Activated T-cell treated with anti-CD3 and anti-CD28 coated beads, Interleukin-2, amount 50 U/mL, for 72 hours (primary cell): ENCODE measurements at places on chromosomes 13 and 19. TPM values are rescaled to one million over a fixed set of nuclear protein-coding genes. Genes with fewer than 3 reads are reported as not detected.

DNA sequence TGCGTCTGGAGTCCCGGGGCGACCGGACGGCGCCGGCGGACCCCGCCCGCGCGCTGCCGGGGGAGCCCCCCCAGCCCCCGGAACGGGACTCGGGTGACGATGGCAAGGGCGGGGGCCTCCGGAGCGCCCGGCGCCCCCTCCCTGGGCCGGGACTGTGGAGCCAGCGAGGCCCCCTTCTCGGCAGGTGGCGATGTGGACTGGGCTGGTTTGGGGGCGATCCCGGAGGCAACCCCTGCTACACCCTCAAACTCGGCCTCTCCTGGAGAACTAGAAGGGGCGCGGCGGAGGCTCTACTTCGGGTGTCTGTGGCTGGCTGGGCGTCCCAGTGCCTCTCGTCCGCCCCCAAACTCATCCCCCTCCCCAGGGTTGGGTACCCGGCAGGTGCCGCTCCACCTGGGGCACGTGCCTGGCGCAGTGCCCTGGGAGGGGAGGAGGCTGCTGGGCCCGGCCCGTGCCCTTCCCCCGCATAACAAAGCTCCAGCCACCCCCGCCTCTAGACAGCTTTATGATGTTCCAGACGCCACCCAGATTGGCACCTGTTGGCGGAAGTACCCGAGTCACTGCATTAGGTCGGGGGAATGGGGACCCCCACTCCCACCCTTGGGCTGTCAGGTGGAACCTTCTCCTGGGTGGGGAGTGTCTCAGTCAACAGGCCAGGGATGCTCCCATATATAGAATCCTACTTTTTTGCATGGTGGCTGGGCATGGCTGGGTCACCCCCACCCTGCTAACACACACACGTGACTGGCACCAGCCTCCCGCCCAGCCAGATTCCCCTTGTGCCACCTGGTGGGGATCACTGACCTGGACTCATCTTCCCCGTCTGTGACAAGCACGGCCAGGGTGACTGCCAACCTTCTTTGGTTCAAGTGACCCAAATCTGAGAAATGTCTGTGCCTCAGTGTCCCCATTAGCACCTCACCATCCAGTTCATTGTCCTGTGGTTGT lies 722 bp downstream of the PKN1 start:
- H3K4me1 ChIP-seq, result peaks cover 54% of the 10 kb centered on the region
- H3K27me3 ChIP-seq, result no peaks in the 10 kb centered on the region

PCP2 gene
- total RNA-seq, result 2.2 TPM

NLRP12 gene
- not detected for total RNA-seq

- H3K36me3 ChIP-seq, result peaks cover 6% of the 10 kb centered on the region
- peaks cover 26% of the 10 kb centered on the region for H3K4me1 ChIP-seq
- H3K4me3 ChIP-seq, result no peak overlapping the region
- H3K27me3 ChIP-seq, result no peaks in the 10 kb centered on the region
- no peak for DNase-seq
These were observed 29.2 kb downstream of the COG6 start for GRCh38 chr13:39684531-39685137.

GRCh38 chr19:3672993-3673392 lies 27.3 kb downstream of the PIP5K1C start:
- H3K27me3 ChIP-seq, result no peaks in the 10 kb centered on the region
- H3K27ac ChIP-seq, result peak overlapping the region; percentile 33
- peaks cover 3% of the 10 kb centered on the region for H3K36me3 ChIP-seq
- peaks cover 24% of the 10 kb centered on the region for H3K4me1 ChIP-seq

ZNF490 gene
- total RNA-seq, result 16.0 TPM

ZNF723 gene
- total RNA-seq, result not detected

- peaks cover 45% of the 10 kb centered on the region for H3K36me3 ChIP-seq
- H3K27ac ChIP-seq, result no peak overlapping the region
- H3K27me3 ChIP-seq, result no peaks in the 10 kb centered on the region
These were observed 11.3 kb upstream of the PLA2G4C start for GRCh38 chr19:48121909-48122371.

DNA sequence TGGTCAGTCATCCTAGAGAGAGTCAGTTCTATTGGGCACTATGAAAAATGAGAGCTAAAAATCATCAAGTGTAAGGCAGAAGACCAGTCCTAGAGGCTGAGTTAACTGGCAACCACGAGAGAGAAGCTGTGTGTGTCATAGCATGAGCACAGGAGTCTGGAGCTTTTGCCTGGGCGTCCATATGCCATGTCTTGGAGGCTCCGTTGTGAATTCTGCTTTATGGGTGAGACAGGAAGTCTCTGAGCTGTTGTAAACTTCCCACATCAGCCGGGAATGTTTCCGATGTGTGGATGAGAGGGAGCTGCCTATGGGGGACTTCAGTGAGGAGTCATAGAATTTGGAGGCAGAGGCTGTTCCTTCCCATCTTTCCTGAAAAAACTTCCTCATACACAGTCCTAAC lies 120.0 kb downstream of the ITGBL1 start:
- no peaks in the 10 kb centered on the region for H3K36me3 ChIP-seq
- no peak overlapping the region for H3K27ac ChIP-seq
- DNase-seq, result no peak
- H3K4me3 ChIP-seq, result no peak overlapping the region
- H3K4me1 ChIP-seq, result no peaks in the 10 kb centered on the region
- H3K27me3 ChIP-seq, result no peaks in the 10 kb centered on the region

DNA sequence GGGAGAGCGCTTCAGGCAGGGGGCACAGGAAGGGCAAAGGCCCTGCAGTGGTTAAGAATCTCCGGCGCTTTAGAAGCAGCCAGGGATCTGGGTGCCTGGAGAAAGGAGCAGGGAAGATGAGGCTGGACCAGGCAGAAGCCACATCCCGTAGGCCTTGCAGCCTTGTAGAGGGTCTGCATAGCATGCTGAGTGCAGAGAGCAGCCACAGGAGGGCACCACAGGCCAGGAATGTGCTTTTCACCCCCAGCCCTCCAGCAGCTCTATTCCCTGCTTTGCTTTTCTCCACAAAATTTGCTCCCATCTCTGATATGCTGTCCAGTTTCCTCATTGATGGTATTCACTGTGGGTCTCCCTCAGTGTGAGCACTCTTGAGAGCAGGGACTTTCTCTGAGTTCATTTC lies 5.7 kb downstream of the WDR62 start:
- no peak overlapping the region for H3K4me3 ChIP-seq
- no peaks in the 10 kb centered on the region for H3K27me3 ChIP-seq
- H3K4me1 ChIP-seq, result peaks cover 17% of the 10 kb centered on the region
- H3K36me3 ChIP-seq, result peaks cover 14% of the 10 kb centered on the region

- H3K4me1 ChIP-seq, result peaks cover 6% of the 10 kb centered on the region
- H3K4me3 ChIP-seq, result no peak overlapping the region
- H3K36me3 ChIP-seq, result peaks cover 1% of the 10 kb centered on the region
- peak overlapping the region; percentile 8 for H3K27ac ChIP-seq
- DNase-seq, result no peak
These were observed 130.0 kb downstream of the SIPA1L3 start for GRCh38 chr19:38036707-38037611.

GRK1 gene
- total RNA-seq, result not detected

DNA sequence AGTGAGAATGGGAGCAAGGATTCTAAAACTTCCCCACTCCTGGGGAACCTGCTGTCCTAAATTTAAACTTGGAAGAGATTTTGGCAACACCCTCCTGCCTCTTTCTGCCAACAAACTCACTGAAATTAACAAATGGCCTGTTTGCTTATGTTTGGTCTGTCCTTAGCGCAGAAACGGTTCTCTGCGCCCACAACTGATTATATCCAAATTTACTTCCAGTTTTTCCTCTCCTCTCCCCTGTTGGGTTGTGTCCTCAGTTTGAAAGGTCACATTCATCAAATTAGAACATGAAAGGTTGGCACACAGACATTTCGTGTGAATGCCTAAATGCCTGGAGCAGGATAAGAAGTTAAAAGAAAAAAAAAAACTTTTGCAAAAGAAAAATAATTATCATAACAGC lies 56.4 kb upstream of the MRI1 start:
- DNase-seq, result no peak
- no peak overlapping the region for H3K4me3 ChIP-seq
- no peak overlapping the region for H3K27ac ChIP-seq
- no peaks in the 10 kb centered on the region for H3K4me1 ChIP-seq
- H3K27me3 ChIP-seq, result peaks cover 5% of the 10 kb centered on the region
- H3K36me3 ChIP-seq, result no peaks in the 10 kb centered on the region

GRCh38 chr19:17829855-17830566 lies 8.7 kb upstream of the INSL3 start:
- H3K4me3 ChIP-seq, result no peak overlapping the region
- peaks cover 6% of the 10 kb centered on the region for H3K4me1 ChIP-seq
- H3K27me3 ChIP-seq, result no peaks in the 10 kb centered on the region
- H3K36me3 ChIP-seq, result peaks cover 22% of the 10 kb centered on the region

PNMA8B gene
- 0.05 TPM for total RNA-seq

GRCh38 chr19:1690699-1691307 lies 38.4 kb upstream of the TCF3 start:
- peak; percentile 77 for DNase-seq
- H3K4me1 ChIP-seq, result no peaks in the 10 kb centered on the region
- H3K36me3 ChIP-seq, result peaks cover 3% of the 10 kb centered on the region
- H3K27me3 ChIP-seq, result peaks cover 15% of the 10 kb centered on the region
- no peak overlapping the region for H3K4me3 ChIP-seq

GRCh38 chr19:52099497-52100138 lies 4.1 kb upstream of the ZNF841 start:
- H3K27ac ChIP-seq, result no peak overlapping the region
- peaks cover 36% of the 10 kb centered on the region for H3K36me3 ChIP-seq
- H3K27me3 ChIP-seq, result no peaks in the 10 kb centered on the region
- peaks cover 5% of the 10 kb centered on the region for H3K4me1 ChIP-seq

DNA sequence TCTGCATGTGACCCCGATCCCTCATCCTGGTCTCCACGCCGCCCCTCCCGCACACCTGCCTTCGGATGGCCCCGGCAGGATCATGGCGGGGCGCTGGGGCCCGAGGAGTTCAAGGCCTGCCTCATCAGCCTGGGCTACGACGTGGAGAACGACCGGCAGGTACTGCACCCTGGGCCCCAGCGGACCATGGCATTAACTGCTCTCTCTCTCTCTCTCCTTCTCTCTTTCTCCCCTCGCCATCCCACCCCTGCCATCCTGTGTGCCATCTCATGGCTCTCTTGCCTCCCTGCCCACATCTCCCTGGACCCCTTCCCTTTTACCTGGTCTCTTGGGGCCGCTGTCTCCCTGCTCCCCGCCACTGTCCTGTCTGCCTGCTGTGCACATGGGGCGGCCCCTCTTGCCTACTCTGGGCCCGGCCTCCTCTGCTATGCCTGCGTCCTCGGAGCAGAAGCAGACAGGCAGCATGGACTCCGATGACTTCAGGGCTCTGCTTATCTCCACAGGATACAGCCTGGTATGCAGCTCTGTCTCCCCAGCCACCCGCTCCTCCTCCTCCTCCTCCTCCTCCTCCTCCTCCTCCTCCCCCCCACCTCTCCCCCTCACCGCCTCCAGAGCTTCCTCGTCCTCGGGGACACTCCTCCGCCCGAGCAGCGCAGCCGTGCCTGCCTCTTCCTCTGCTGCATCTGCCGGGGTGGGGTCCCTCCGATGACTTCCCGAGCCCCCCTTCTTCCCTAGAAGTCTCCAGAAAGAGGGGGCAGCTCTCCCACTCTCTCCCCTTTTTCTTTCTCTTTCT lies 16.2 kb downstream of the CAPN12 start:
- no peaks in the 10 kb centered on the region for H3K27me3 ChIP-seq
- no peak for DNase-seq
- peaks cover 6% of the 10 kb centered on the region for H3K36me3 ChIP-seq

GRCh38 chr19:44765033-44765948 lies 12.4 kb upstream of the CBLC start:
- H3K4me1 ChIP-seq, result peaks cover 37% of the 10 kb centered on the region
- peaks cover 11% of the 10 kb centered on the region for H3K36me3 ChIP-seq
- no peaks in the 10 kb centered on the region for H3K27me3 ChIP-seq
